ENCODE measurements at places on chromosomes 16 and 17.

DNA sequence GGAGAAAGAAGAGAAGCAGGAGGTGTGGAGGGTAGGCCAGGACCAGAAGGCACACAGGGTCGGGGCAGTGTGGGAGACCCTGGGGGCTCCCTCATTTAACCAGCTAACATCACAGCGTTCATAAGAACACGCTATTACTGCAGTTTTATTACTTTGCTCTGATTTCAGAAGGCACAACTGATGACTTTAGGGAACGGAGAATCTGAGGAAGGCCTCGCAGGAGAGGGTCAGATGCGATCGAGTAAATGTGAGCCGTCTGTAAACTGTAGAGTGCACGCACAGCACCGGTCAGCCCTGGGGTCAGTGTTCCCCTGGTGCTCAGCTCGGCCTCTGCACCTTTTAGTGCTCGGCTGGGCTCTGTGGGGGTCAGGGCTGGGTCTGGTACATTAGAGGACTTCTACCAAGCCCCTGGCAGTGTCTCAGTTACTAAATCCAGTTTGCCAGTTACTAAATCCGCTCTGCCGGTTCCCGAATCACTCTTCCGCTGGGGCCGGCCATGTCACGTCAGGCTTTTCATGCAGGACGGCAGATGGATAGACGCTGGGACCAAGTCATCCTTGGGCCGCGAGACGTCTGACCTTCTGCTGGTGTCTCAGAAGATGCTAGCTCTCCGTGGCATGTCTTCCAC is 325.9 kb downstream of the SEC14L1 start:
- H3K36me3 ChIP-seq = peaks cover 39% of the 10 kb centered on the region
- H3K27ac ChIP-seq = peak overlapping the region; percentile 96
- DNase-seq = no peak
- H3K27me3 ChIP-seq = no peaks in the 10 kb centered on the region
- H3K4me3 ChIP-seq = peak overlapping the region; percentile 79

- peaks cover 26% of the 10 kb centered on the region for H3K27me3 ChIP-seq
- no peaks in the 10 kb centered on the region for H3K36me3 ChIP-seq
- H3K4me1 ChIP-seq = no peaks in the 10 kb centered on the region
Observed at GRCh38 chr17:16661217-16661616, 7.6 kb upstream of the ZNF624 start.

DNA sequence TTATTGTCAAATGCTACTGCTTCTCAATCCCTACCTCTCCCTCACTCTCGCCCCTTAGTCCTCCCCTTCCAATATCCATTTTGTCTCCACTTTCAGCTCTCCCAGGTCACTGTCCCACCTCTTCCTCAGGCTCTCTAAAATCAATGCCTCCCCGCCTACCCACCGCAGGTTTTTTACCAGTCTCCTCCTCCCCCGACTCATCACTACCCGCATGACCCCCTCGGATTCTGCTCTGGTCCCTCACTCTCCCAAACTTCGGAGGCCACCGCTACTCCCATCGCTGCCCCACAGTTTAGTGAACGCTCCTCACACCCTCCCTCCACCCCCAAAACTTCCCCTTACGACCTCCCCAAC is 513 bp downstream of the CRLF3 start:
- DNase-seq = peak; percentile 17
- H3K36me3 ChIP-seq = peaks cover 8% of the 10 kb centered on the region
- peaks cover 45% of the 10 kb centered on the region for H3K4me1 ChIP-seq
- H3K4me3 ChIP-seq = peak overlapping the region; percentile 96

GRCh38 chr16:25626172-25626571 is 65.6 kb upstream of the HS3ST4 start:
- no peak overlapping the region for H3K27ac ChIP-seq
- H3K4me1 ChIP-seq = no peaks in the 10 kb centered on the region
- peaks cover 10% of the 10 kb centered on the region for H3K27me3 ChIP-seq
- H3K36me3 ChIP-seq = no peaks in the 10 kb centered on the region

DNA sequence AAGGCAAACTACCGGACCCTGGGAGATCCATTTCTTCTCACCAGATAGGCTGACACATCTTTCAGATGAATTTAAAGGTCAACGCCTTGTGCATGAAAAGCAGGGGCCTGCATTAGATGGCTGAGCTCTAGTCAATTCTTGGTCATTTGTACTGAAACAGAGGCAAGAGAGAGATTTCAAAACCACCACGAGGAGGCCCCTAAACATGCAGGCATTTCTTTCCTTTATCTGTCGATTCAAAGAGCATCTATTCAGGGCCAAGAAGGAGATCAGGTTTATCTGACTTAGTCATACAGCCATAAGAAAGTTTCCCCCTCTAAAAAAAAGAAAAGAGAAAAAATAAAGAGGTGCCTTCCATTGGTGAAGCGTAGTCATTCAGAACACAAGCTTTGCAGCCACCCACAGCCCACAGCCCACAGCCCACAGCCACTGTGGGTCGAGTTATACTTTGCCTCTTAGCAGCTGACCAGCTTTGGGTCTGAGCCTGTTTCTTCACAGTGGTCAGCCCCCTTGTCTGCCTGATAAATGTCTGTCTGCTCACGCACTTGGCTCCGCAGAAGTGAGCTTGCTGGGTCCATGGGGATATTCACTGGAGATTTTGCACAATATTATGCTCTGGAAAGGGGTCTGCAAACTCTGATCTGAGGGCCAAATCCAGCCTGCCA is 207.5 kb downstream of the CDH13 start:
- H3K4me1 ChIP-seq = no peaks in the 10 kb centered on the region
- H3K4me3 ChIP-seq = no peak overlapping the region
- H3K27me3 ChIP-seq = peaks cover 25% of the 10 kb centered on the region
- DNase-seq = no peak

GRCh38 chr17:40819528-40820125 is 2.8 kb downstream of the KRT10 start:
- DNase-seq = no peak
- peaks cover 17% of the 10 kb centered on the region for H3K36me3 ChIP-seq
- H3K4me1 ChIP-seq = peaks cover 13% of the 10 kb centered on the region
- peaks cover 3% of the 10 kb centered on the region for H3K27me3 ChIP-seq

DNA sequence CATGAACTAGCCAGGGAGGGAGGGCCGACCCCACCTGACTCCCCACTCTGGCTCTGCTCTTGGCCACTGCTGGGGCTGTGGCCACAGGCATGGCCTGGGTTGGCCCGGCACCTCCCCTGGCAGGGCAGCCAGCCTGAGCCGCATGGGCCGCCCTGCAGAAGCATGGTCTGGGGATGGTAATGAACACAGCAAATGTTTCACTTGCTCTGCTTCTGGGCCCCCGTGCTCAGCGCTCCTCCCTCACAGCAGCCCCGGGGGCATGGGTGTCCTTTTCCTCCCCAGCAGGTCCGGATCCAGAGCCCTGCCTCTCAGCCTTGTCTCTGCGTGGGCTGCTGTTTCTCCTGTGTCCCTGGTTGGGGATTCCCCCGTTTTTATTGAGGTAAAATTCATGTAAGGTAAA is 30.9 kb upstream of the KCNJ12 start:
- H3K27ac ChIP-seq = no peak overlapping the region
- H3K4me1 ChIP-seq = peaks cover 2% of the 10 kb centered on the region
- H3K4me3 ChIP-seq = no peak overlapping the region
- H3K36me3 ChIP-seq = no peaks in the 10 kb centered on the region
- no peaks in the 10 kb centered on the region for H3K27me3 ChIP-seq
- DNase-seq = no peak

GRCh38 chr16:60061396-60061795 is 1327.3 kb upstream of the GOT2 start:
- H3K27ac ChIP-seq = no peak overlapping the region
- H3K4me1 ChIP-seq = no peaks in the 10 kb centered on the region
- no peak overlapping the region for H3K4me3 ChIP-seq
- H3K36me3 ChIP-seq = no peaks in the 10 kb centered on the region

GRCh38 chr16:26441178-26441577 is 625.5 kb upstream of the C16orf82 start:
- H3K36me3 ChIP-seq = no peaks in the 10 kb centered on the region
- peaks cover 29% of the 10 kb centered on the region for H3K27me3 ChIP-seq
- H3K4me1 ChIP-seq = no peaks in the 10 kb centered on the region
- H3K27ac ChIP-seq = no peak overlapping the region
- no peak overlapping the region for H3K4me3 ChIP-seq

- peaks cover 32% of the 10 kb centered on the region for H3K36me3 ChIP-seq
- no peaks in the 10 kb centered on the region for H3K27me3 ChIP-seq
- DNase-seq = no peak
- no peak overlapping the region for H3K27ac ChIP-seq
- H3K4me3 ChIP-seq = no peak overlapping the region
- H3K4me1 ChIP-seq = peaks cover 17% of the 10 kb centered on the region
Observed at GRCh38 chr17:32019228-32019627, 12.0 kb downstream of the LRRC37B start.
